ENCODE measurements at places on chromosomes 3 and 15.

DNA sequence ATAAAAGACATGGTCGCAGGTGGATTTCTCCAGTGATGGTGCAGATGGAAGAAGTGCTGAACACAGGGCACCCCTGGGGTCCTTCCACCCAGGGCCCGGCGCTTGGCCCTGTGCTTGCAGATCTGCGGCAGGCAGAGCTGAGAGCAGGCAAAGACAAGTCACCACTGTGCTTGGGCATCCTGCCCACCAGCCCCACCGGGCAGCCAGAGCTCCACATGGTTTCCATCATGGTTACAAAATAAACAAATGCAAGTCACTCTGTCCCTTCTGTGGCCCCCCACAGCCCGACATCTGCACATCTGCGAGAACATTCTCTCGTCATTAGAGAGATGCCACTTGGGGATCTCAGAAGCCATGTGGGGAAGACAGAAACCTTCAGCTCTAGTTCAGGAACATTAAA, 37.6 kb upstream of the SFMBT1 start:
- no peak for DNase-seq
- no peak overlapping the region for H3K4me3 ChIP-seq
- no peaks in the 10 kb centered on the region for H3K4me1 ChIP-seq

GRCh38 chr15:51697163-51697562, 15.9 kb downstream of the SCG3 start:
- H3K4me3 ChIP-seq: no peak overlapping the region
- H3K27ac ChIP-seq: no peak overlapping the region
- no peaks in the 10 kb centered on the region for H3K27me3 ChIP-seq

DNA sequence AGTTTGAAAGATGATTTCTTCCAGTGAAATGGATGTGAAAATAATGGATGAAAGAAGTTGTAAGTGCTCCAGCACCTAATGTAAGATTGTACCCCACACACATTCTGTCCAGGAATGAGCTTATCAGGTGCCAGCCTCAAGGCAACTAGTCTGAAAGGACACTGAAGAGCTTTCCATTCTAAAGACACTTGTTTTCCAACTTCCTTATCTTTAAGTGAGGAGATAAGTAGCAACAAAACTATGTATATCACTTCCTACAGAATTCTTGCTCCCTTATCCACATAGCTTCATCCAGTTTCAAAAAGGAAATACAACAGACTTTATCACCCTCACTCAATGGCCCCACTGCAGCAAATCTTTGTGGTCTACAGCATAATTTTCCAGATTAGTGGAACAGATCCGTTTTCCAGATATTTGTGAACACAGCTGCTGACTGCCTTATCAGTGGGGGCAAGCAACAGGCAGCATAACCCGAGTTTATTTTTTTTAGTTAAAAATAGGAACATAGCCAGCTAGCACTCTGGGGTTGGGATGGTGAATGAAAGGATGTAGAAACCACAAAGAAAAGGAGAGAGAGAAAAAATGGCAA, 60.6 kb downstream of the CD200R1L start:
- no peak overlapping the region for H3K27ac ChIP-seq
- no peaks in the 10 kb centered on the region for H3K36me3 ChIP-seq
- no peaks in the 10 kb centered on the region for H3K27me3 ChIP-seq
- no peak for DNase-seq
- H3K4me3 ChIP-seq: no peak overlapping the region

DNA sequence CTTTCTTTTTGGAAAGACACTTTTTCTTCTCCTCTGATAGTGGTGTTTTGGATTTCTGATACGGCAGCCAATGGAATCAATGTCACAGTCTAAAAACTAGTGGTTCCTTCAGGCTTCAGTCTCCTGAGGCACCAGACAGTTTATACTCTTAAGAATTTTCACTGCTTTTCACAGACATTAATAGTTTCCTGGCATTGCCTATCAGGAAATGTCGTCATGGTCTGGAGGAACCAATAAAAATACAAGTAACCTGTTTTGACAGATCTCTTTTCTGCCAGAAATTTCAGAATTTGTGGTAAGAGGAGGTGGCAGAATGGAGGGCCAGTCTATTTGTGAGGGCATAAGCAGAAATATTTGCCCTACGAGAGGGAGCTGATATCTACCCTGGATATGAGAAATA, 44.8 kb downstream of the FILIP1L start:
- peaks cover 3% of the 10 kb centered on the region for H3K4me1 ChIP-seq
- H3K36me3 ChIP-seq: no peaks in the 10 kb centered on the region
- DNase-seq: no peak
- no peak overlapping the region for H3K4me3 ChIP-seq
- H3K27me3 ChIP-seq: no peaks in the 10 kb centered on the region
- H3K27ac ChIP-seq: no peak overlapping the region

GRCh38 chr15:33322091-33322490, 11.3 kb downstream of the RYR3 start:
- no peak overlapping the region for H3K4me3 ChIP-seq
- H3K27ac ChIP-seq: no peak overlapping the region

All from prostate gland (tissue), 2 donors.